ENCODE measurements at places on chromosomes 4 and X. TPM values are rescaled to one million over a fixed set of nuclear protein-coding genes. Genes with fewer than 3 reads are reported as not detected.

GRCh38 chr4:167419468-167420140 lies 185.3 kb upstream of the SPOCK3 start:
- no peaks in the 10 kb centered on the region for H3K4me1 ChIP-seq
- no peak for DNase-seq
- no peaks in the 10 kb centered on the region for H3K36me3 ChIP-seq
- no peaks in the 10 kb centered on the region for H3K27me3 ChIP-seq
- no peak overlapping the region for H3K4me3 ChIP-seq

GRCh38 chrX:20224814-20225487 lies 41.8 kb downstream of the RPS6KA3 start:
- H3K27ac ChIP-seq: no peak overlapping the region

DNA sequence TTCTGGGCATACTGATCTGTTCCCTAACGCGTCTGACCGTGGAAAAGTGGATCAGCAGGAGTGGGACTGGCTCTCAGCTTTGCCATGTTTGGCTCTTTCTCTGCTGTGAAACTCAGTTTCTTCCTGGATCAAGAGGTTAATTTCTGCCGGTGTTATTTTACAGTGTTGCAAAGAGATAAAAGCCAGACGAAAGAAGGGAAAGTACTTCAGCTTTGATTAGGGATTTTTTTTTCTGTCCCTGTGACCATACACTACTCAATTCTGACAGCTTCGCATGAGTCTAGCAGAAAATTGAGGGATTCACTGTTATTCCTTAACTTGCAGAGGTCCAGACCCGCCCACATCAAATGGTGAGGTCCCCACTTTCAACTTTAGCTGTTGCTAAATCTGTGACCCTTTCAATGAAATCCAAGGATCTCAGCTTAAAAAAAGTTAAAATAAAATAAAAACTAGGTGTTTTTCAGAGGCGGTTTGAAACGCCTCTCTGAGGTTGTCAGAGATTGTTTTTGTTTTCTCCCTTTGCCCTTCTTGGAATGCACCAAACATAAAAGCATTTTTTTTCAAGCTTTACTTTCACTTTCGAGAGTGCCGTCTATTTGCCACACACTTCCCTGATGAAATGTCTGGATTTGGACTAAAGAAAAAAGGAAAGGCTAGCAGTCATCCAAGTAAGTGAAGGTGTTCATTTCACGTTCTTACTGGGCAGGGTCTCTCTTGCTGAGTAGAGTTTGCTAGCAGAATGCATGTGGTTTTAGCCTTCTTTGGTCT lies at the start of gene TLR3:
Gene TLR3, plus strand, starts transcription at position 576 of the 768 bp plus-strand sequence. CDS start 7,464 bp downstream, outside the sequence.
- H3K4me3 ChIP-seq: peak within 1 kb of the TSS; percentile 30
- H3K36me3 ChIP-seq: no peaks in the 10 kb centered on the region
- no peaks in the 10 kb centered on the region for H3K27me3 ChIP-seq

The CCNQ gene
- polyA plus RNA-seq: 28.4 TPM
